ENCODE measurements at places on chromosomes 11 and 22.

- no peak for DNase-seq
These were observed 1.5 kb upstream of the SIK3 start for GRCh38 chr11:117099696-117100095.

- no peak for DNase-seq
These were observed 721.4 kb downstream of the BRD1 start for GRCh38 chr22:49106096-49106841.

DNA sequence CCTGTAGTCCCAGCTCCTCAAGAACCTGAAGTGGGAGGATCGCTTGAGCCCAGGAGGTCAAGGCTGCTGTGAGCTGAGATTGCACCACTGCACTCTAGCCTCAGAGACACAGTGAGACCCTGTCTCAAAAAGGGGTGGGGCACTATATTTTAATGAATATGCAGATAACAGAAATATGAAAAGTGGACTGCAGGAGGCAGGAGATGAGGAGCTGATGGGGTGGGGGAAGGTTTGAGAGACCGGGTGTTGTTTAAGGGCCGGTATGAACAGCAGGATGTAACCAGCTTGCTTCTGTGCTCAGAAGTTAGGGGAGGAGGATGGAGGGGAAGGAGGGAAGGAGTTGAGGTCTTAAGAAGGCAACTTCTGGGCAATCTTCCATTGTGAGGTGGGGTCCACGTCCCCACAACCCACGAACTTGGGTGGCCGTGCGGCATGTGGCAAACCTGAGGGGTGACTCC lies 1.3 kb upstream of the B4GALNT4 start:
- no peak for DNase-seq

- no peak for DNase-seq
These were observed 2.1 kb downstream of the WEE1 start for GRCh38 chr11:9575260-9576240.

GRCh38 chr22:30591588-30592359 lies at the start of gene PES1:
TSS of gene PES1 (minus strand) at chr22:30591910. CDS start at chr22:30591833, 77 bp downstream.
- DNase-seq, result peak; percentile 92

All from T-helper 9 cell (primary cell).